Thyroid gland (tissue), 4 donors: ENCODE measurements at places on chromosomes 2 and 18.

- no peak overlapping the region for H3K4me3 ChIP-seq
- H3K4me1 ChIP-seq = no peaks in the 10 kb centered on the region
- no peak for DNase-seq
- no peaks in the 10 kb centered on the region for H3K36me3 ChIP-seq
Measured at GRCh38 chr18:38494065-38494464, 928.5 kb upstream of the CELF4 start.

DNA sequence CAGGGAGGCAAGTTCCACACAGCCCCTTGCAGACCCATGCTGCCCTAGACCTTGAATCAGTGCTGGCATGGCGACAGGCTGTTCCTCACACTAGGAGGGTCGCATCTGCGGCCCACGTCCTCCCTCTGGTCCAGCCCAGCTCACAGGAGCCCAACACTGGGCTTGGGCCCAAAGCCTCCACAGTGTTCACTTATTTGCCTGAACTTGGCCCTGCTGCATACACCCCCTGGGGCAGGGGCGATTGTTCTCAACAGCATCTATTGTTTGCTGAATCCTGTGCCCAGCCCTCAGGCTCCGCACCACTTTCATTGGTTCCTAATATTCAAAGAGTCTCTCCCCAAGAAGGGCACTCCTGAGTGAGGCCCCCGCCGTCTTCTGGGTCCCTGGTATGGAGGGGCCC is 90.7 kb downstream of the ZBTB7C start:
- H3K4me1 ChIP-seq = peaks cover 4% of the 10 kb centered on the region
- H3K27me3 ChIP-seq = no peaks in the 10 kb centered on the region
- H3K27ac ChIP-seq = peak overlapping the region; percentile 53
- H3K4me3 ChIP-seq = no peak overlapping the region
- no peak for DNase-seq

DNA sequence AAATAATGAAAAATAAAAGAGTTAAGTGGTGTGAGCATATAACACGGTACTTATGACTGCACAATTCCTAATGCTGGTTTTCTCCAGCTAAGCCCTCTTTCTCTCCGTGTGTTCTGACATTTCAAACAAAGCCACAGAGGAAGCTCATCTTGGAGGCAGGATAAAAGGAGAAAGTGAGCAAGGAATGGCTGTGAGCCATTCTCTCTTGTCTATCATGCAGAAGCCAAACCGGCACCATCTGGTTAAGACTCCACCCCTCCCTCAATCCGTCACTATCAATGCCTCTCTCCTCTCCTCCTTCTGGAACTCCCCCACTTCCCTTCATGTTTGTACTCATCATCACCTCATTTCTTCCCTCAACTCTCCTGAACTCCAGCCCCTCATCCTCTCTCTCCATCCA is 210.4 kb downstream of the TMEM163 start:
- no peak overlapping the region for H3K4me3 ChIP-seq
- no peaks in the 10 kb centered on the region for H3K4me1 ChIP-seq
- no peak for DNase-seq
- H3K36me3 ChIP-seq = no peaks in the 10 kb centered on the region

DNA sequence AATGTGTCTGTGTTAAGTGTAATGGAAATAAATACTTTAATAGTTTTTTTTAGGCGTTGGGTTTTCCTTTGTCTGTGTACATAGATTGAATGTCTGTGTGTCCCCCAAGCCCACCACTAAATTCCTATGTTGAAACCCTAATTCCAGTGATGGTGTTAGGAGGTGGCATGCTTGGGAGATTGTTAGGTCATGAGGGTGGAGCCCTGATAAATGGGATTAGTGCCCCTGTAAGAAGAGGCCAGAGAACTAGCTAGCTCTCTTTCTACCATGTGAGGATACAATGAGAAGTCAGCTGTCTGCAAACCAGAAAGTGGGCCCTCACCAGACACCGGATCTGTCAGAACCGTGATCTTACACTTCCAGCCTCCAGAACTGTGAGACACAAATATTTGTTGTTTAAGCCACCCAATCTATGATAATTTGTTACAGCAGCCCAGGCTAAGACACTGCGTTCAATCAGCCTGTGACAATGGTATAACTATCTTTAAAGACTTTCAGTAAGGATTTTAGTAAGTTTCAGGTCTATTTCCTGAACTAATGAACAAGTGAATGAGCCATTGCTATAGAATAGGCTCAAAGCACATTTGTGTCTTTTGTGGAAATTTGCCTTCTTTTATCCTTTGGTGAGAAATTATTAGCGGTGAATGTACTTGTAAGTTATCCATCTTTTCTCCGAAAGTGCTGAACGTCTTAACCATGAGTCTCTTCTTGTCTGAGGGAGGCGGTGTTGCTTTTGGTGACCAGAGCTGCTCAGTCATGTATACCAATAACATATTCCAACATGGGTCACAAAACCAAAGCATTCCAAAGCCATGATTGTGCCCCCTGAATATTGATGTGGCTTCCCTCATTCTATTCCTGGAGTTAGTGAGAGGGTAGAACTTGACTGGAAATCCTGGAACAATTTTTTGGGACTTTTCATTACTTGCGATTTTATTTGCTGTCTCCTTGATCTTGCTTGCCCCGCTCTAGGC is 29.6 kb upstream of the IL1R1 start:
- DNase-seq = no peak
- no peaks in the 10 kb centered on the region for H3K27me3 ChIP-seq
- H3K4me3 ChIP-seq = no peak overlapping the region
- peak overlapping the region; percentile 68 for H3K27ac ChIP-seq
- no peaks in the 10 kb centered on the region for H3K36me3 ChIP-seq
- H3K4me1 ChIP-seq = peaks cover 70% of the 10 kb centered on the region

DNA sequence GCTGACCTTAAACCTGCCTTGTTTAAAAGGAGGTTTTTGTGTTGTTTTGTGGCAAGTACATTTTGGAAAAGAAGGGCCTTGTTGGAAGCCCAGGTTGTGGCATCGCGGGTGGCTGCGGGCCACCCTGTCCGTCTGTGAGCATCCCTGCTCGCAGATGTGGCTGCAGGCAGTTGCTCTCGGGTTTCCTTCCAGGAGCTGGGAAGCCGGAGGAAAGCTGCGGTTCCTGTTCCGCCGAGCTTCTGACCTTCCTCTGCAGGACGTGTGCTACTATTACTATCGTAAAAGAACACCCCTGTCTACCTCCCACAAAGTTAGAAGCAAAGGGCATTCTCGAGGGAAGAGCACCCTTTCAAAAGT is 766 bp downstream of the MFF start:
- H3K4me3 ChIP-seq = peak overlapping the region; percentile 98
- no peaks in the 10 kb centered on the region for H3K36me3 ChIP-seq
- peaks cover 8% of the 10 kb centered on the region for H3K4me1 ChIP-seq
- H3K27me3 ChIP-seq = no peaks in the 10 kb centered on the region

- no peak overlapping the region for H3K27ac ChIP-seq
- peaks cover 34% of the 10 kb centered on the region for H3K4me1 ChIP-seq
- no peaks in the 10 kb centered on the region for H3K27me3 ChIP-seq
- H3K36me3 ChIP-seq = no peaks in the 10 kb centered on the region
- DNase-seq = no peak
- H3K4me3 ChIP-seq = no peak overlapping the region
Measured at GRCh38 chr2:239818086-239818485, 207.1 kb downstream of the NDUFA10 start.

- no peak overlapping the region for H3K4me3 ChIP-seq
- no peak for DNase-seq
- H3K4me1 ChIP-seq = no peaks in the 10 kb centered on the region
Measured at GRCh38 chr2:232901736-232902578, 31.9 kb downstream of the SNORC start.

- H3K4me3 ChIP-seq = no peak overlapping the region
- no peaks in the 10 kb centered on the region for H3K27me3 ChIP-seq
- H3K4me1 ChIP-seq = no peaks in the 10 kb centered on the region
- H3K36me3 ChIP-seq = no peaks in the 10 kb centered on the region
- no peak for DNase-seq
Measured at GRCh38 chr2:6590442-6590841, 275.3 kb downstream of the CMPK2 start.

- H3K4me3 ChIP-seq = no peak overlapping the region
- H3K4me1 ChIP-seq = peaks cover 23% of the 10 kb centered on the region
Measured at GRCh38 chr2:19899985-19900930, 1.5 kb downstream of the TTC32 start.

- H3K27me3 ChIP-seq = no peaks in the 10 kb centered on the region
- H3K36me3 ChIP-seq = no peaks in the 10 kb centered on the region
- H3K27ac ChIP-seq = no peak overlapping the region
- DNase-seq = no peak
- no peak overlapping the region for H3K4me3 ChIP-seq
Measured at GRCh38 chr2:36322108-36322507, 33.5 kb upstream of the CRIM1 start.

GRCh38 chr2:204152616-204153015 is 216.1 kb downstream of the ICOS start:
- H3K36me3 ChIP-seq = no peaks in the 10 kb centered on the region
- H3K27me3 ChIP-seq = no peaks in the 10 kb centered on the region
- DNase-seq = no peak
- H3K4me3 ChIP-seq = no peak overlapping the region

- no peak overlapping the region for H3K27ac ChIP-seq
- no peaks in the 10 kb centered on the region for H3K36me3 ChIP-seq
- no peaks in the 10 kb centered on the region for H3K4me1 ChIP-seq
- no peak overlapping the region for H3K4me3 ChIP-seq
- H3K27me3 ChIP-seq = no peaks in the 10 kb centered on the region
- DNase-seq = no peak
Measured at GRCh38 chr2:162198239-162198638, 45.0 kb downstream of the FAP start.

DNA sequence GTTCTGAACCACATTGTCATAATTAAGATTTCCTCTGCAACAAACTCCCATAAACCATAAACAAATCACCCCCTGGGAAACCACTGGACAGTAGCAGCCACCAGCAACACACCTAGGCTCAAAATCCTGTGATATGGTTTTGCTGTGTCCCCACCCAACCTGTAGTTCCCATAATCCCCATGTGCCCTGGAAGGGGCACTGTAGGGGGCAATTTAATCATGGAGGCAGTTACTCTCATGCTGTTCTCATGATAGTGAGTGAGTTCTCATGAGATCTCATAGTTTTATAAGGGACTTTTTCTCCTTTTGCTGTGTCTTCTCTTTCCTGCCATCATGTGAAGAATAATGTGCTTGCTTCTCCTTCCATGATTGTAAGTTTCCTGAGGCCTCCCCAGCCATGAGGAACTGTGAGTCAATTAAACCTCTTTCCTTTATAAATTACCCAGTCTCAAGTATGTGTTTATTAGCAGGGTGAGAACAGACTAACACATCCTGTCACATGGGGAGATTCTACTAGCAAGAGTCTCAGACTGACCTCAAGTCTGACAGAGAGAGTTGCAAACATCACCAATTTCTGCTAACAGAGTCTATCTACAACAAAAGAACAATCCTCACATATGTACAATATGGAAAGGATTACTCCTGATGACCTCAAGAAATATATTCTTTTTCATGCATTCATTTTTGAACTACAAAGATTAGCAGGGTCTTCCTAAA is 182.6 kb downstream of the GRB14 start:
- H3K4me1 ChIP-seq = no peaks in the 10 kb centered on the region
- no peaks in the 10 kb centered on the region for H3K36me3 ChIP-seq
- no peaks in the 10 kb centered on the region for H3K27me3 ChIP-seq
- no peak for DNase-seq

DNA sequence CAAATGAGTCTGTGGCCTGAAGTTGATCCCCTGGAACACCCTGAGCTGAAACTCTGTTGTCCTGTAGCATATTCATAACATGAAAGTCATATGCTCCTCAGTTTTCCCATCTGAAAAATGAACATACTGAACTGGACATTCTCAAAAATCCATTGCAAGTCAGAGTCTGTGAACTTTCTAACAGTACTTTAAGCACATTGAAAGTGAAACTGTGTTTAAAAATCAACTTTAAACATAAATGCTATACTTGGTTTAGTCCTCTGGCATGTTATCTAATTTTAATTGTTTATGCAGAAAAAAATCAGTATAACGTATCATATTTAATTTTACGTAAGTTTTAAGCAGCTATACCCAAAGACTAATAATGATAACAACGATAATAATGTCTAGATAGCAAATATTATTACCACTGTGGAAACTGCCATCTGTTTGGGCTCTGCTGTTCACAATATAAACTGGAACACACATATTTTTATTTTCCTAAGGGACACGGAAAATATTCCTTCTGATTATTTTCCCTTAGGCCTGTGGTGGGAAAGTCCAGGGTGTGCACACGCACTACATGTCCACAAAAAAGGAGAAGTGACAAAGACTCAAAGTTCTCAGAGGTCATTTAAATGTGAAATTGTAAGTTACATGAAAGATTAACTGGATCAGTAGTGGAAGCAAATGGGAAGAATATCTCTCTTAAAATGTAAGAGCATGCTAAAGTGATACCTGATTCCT is 56.1 kb upstream of the TTN start:
- H3K4me3 ChIP-seq = no peak overlapping the region
- H3K4me1 ChIP-seq = no peaks in the 10 kb centered on the region
- no peak for DNase-seq
- no peaks in the 10 kb centered on the region for H3K36me3 ChIP-seq
- H3K27ac ChIP-seq = peak overlapping the region; percentile 17

- peak; percentile 95 for DNase-seq
- H3K27me3 ChIP-seq = no peaks in the 10 kb centered on the region
- H3K36me3 ChIP-seq = peaks cover 7% of the 10 kb centered on the region
- no peak overlapping the region for H3K4me3 ChIP-seq
- peaks cover 58% of the 10 kb centered on the region for H3K4me1 ChIP-seq
Measured at GRCh38 chr2:86072271-86072858, 33.3 kb downstream of the POLR1A start.

DNA sequence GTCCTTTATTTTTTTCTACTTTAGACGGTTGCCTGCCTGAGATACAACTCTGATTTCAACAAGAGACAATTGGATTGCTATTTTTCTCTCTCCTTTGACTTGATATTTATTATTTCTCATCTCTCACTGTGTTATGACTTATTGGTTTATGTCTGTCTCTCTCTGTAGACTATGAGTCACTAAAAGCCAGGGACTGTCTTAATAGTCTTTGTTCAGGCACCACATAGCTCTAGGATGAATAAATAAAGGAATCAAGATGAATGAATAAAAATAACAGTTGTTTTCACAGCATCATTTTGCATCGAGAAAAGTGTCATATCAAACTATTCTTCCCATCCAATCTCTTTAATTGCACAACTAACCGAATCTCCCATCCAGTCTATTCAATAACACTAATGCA is 31.4 kb upstream of the CD28 start:
- H3K27ac ChIP-seq = no peak overlapping the region
- H3K36me3 ChIP-seq = no peaks in the 10 kb centered on the region
- no peaks in the 10 kb centered on the region for H3K27me3 ChIP-seq
- no peak overlapping the region for H3K4me3 ChIP-seq
- no peak for DNase-seq

DNA sequence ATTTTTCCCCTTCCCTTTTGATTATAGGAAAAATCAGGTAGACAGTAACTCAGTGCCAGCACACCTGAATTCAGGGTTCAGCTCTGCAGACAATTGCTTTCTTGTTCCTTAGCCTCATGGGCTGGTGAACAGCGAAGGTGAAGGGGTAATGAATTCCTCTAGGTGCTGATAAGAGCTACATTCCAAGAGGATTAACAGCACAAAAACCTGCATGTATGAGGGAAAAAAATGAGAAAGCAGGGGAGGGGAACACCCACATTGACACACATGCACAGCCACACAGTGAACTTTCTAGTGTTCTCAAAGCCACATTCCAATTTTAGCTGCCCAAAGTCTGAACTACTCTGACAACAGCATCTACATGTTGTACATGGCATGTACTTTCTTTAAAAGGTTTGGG is 46.1 kb downstream of the SPATS2L start:
- H3K4me3 ChIP-seq = no peak overlapping the region
- H3K4me1 ChIP-seq = peaks cover 16% of the 10 kb centered on the region
- no peaks in the 10 kb centered on the region for H3K27me3 ChIP-seq
- peak overlapping the region; percentile 55 for H3K27ac ChIP-seq
- H3K36me3 ChIP-seq = no peaks in the 10 kb centered on the region

GRCh38 chr2:122078451-122078850 is 323.0 kb downstream of the TSN start:
- no peaks in the 10 kb centered on the region for H3K4me1 ChIP-seq
- H3K27ac ChIP-seq = no peak overlapping the region
- no peaks in the 10 kb centered on the region for H3K36me3 ChIP-seq
- H3K27me3 ChIP-seq = no peaks in the 10 kb centered on the region
- no peak overlapping the region for H3K4me3 ChIP-seq
